ENCODE measurements at places on chromosomes 2 and 18. TPM values are rescaled to one million over a fixed set of nuclear protein-coding genes. Genes with fewer than 3 reads are reported as not detected.

GRCh38 chr2:186308347-186308746 is 177.7 kb upstream of the ZC3H15 start:
- no peaks in the 10 kb centered on the region for H3K27me3 ChIP-seq
- peaks cover 3% of the 10 kb centered on the region for H3K4me1 ChIP-seq
- peaks cover 8% of the 10 kb centered on the region for H3K36me3 ChIP-seq
- no peak overlapping the region for H3K27ac ChIP-seq

The SERPINB4 gene
- not detected for total RNA-seq

DNA sequence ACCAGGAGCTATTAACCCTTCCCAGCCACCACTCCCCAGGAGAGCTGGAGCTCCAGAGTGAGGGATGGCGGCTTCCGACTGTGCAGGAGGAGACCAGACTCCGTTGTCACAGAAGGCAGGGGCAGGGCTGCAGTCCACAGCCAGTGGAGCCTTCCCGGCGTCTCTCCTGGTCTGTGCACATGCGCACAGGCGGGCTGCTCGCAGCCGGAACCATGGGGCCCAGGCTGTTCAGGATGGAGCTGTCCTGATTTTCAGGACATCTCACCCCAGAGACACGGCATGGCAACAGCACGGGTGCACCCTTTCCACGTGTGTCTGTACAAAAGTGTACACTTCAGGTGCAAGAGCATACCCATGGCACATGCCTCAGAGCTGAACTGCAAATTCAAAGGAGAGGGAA is 28.9 kb downstream of the EIPR1 start:
- H3K4me1 ChIP-seq, result no peaks in the 10 kb centered on the region
- no peak overlapping the region for H3K27ac ChIP-seq
- H3K36me3 ChIP-seq, result peaks cover 18% of the 10 kb centered on the region

DNA sequence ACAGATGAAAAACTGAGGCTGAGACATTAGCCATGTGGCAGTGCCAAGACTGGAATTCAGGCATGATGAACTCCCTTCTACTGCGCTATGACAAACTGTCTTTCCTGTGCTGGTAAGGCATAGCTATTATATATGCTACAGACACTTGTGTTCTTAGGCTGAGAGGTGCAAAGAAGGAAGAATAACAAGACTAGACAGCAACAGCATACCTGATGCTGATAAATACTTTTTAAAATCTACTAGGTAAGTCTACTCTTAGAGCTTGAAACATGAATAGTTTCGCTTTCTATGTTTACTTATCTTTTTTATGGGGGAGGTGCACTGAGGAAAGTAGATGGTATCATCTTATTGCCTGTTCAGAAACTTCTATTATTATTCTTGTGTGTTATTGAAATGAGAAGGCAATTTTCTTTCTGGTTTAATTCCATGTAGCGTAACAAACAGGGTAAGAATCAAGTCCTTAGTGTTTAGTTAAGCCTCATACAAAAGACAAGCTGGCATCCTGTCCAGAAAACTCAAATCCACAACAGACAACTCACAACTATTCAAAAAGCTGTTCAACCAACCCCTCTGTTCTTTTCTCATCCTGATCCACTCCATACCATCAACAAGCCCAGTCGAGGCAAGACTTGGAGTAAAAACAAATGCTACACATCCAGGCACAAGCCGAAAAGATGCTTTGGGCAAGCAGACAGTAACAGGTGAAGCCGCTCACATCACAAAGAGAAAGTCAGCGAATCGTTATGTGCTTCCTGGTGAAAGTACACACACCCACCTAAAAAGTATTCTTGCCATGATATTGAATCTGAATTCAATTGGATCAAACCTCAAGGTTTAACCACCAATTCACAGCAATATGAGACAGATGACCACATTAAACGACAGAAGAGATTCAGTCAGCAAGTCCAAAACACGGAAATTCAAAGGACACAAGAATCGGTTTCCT is 1.5 kb downstream of the TTC32 start:
- peaks cover 48% of the 10 kb centered on the region for H3K4me1 ChIP-seq
- DNase-seq, result no peak

- H3K27me3 ChIP-seq, result no peaks in the 10 kb centered on the region
- no peak for DNase-seq
- peaks cover 8% of the 10 kb centered on the region for H3K4me1 ChIP-seq
- H3K27ac ChIP-seq, result no peak overlapping the region
Measured at GRCh38 chr2:148058641-148059040, 37.8 kb downstream of the MBD5 start.

GRCh38 chr2:12705742-12706141 is 11.0 kb upstream of the TRIB2 start:
- no peak overlapping the region for H3K4me3 ChIP-seq
- H3K27ac ChIP-seq, result peak overlapping the region; percentile 12
- peaks cover 26% of the 10 kb centered on the region for H3K4me1 ChIP-seq
- no peaks in the 10 kb centered on the region for H3K36me3 ChIP-seq
- H3K27me3 ChIP-seq, result no peaks in the 10 kb centered on the region

The TMEFF2 gene
- 1.4 TPM for total RNA-seq

DNA sequence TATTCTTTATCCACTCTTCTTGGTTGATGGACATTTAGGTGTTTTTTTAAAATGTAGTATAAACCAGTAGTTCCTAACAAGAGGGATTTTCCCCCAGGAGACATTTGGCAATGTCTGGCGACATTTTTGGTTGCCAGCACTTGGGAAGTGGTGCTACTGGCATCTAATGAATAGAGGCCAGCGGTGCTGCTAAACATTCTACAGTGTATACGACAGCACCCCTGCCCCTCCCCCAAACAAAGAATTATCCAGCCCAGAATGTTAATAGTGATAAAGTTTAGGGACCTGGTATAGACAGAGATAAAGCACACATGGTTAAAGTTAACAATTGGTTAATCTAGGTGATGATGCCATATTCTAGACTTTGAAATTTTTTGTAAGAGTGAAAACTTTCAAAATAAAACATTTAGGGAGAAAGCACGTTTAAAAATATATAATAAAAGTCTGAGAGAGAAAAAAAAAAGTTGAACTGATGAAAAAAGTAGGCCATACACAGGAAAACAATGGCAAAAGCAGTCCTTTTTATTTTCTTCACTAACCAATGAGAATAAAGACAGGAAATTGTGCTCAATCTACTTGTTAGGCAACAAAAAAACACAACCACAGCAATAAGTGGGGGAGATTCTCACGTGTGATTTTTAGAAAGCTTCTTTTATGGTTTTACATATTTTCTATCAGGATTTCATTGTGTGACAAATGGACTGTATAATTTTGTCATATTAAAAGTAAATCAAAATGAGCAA is 14.8 kb downstream of the FBXO48 start:
- DNase-seq, result no peak
- no peak overlapping the region for H3K27ac ChIP-seq
- no peaks in the 10 kb centered on the region for H3K36me3 ChIP-seq

DNA sequence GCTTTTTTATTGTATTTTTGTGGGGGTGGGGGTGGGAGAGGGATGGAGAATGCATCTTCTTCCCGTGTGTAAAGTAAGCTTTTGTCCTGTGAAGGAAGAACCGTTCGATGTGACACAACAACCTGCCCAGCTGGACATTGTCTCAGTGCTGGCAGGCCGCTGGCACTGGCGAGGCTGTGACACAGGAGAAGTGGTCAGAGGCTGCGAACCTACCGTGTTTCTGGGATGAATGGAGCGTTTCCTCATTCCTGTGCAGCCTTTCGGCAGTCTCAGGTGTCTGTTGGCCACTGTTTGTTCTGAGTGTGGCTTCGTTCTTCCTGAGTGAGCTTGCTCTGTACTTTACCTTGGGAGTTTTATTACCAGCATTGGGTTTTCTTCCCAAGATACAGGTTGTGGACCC is 8.0 kb downstream of the RAMP1 start:
- DNase-seq, result no peak
- H3K27ac ChIP-seq, result peak overlapping the region; percentile 50
- H3K36me3 ChIP-seq, result peaks cover 3% of the 10 kb centered on the region

DNA sequence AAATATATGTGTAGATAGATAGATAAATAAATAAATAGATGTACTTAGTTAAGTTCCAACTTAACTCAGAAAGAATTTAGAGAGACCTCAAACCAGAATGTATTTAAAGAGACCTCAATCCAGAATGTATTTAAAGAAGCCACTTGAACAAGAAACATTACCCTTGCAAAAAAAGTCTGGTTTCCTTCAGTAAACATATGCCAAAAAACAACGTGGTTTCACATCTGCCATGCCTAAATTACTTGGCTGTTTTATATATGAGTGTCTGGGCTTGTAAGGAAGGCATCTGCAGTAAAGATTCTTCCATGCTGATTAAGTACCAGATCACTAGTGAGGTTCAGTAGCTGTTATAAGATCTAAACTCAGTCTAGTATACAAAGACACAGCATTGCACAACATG is 29.1 kb upstream of the RPE start:
- H3K4me3 ChIP-seq, result no peak overlapping the region
- H3K36me3 ChIP-seq, result no peaks in the 10 kb centered on the region
- DNase-seq, result no peak
- no peak overlapping the region for H3K27ac ChIP-seq

The RAMP1 gene
- total RNA-seq, result 176 TPM

DNA sequence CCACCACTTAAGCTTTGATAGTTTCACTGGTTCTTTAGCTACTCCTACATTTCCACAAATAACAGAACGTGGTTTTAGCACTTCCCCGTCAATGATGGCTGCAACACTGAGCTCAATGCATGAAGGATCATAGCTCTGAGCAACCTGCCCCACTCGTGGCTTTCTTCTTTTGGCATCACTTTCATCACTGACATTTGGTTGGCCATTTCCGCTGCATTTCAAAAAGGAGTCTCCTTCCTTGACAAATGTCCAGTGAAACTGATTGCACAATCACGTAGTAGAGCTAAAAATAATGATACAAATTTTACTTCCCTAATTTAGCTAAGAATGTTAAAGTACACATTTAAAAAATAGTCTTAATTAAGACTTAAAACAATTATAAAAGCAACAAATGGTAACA is 205.2 kb upstream of the HDAC4 start:
- no peaks in the 10 kb centered on the region for H3K4me1 ChIP-seq
- DNase-seq, result no peak
- no peaks in the 10 kb centered on the region for H3K36me3 ChIP-seq

DNA sequence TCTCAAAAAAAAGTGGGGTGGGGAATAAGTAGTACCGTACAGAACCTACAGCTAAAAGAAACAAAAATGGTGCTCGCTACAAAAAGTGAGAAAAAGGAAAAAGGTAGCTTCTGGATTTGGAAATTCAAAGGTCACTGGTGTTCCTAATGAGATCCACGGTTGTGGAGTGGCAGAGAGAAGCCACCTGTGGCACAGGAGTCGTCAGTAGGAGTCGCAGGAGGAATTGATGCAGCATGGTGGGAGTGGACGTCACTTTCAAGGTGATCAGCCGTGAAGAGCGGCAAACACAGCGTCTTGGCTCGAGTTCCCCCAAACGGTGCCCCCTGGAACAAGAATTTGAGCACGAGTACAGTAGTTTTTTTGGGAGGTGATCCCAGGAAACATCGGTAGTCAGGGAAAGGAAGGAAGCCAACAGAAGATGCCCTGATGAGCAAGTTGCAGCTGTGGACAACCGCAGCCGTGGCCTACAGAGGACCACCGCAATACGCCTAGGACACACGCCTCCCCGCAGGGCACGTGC is 1.4 kb upstream of the TTL start:
- peaks cover 31% of the 10 kb centered on the region for H3K4me1 ChIP-seq
- peak overlapping the region; percentile 84 for H3K4me3 ChIP-seq
- no peak overlapping the region for H3K27ac ChIP-seq
- no peaks in the 10 kb centered on the region for H3K27me3 ChIP-seq

GRCh38 chr2:218471982-218472381 is 53.1 kb downstream of the VIL1 start:
- H3K4me3 ChIP-seq, result no peak overlapping the region
- DNase-seq, result no peak
- no peaks in the 10 kb centered on the region for H3K27me3 ChIP-seq
- no peak overlapping the region for H3K27ac ChIP-seq
- no peaks in the 10 kb centered on the region for H3K4me1 ChIP-seq

GRCh38 chr2:156907806-156908205 is 349.7 kb upstream of the GALNT5 start:
- H3K36me3 ChIP-seq, result no peaks in the 10 kb centered on the region
- no peak overlapping the region for H3K4me3 ChIP-seq
- H3K4me1 ChIP-seq, result peaks cover 8% of the 10 kb centered on the region
- no peak for DNase-seq
- no peaks in the 10 kb centered on the region for H3K27me3 ChIP-seq
- H3K27ac ChIP-seq, result no peak overlapping the region

The TNFAIP6 gene
- total RNA-seq, result 4.2 TPM

The ALPP gene
- not detected for total RNA-seq

The ANKRD62 gene
- not detected for total RNA-seq

GRCh38 chr18:61596296-61596695 is 263.1 kb downstream of the CDH20 start:
- H3K27ac ChIP-seq, result no peak overlapping the region
- H3K4me3 ChIP-seq, result no peak overlapping the region
- H3K36me3 ChIP-seq, result peaks cover 3% of the 10 kb centered on the region
- H3K4me1 ChIP-seq, result peaks cover 46% of the 10 kb centered on the region
- no peaks in the 10 kb centered on the region for H3K27me3 ChIP-seq
- DNase-seq, result no peak

DNA sequence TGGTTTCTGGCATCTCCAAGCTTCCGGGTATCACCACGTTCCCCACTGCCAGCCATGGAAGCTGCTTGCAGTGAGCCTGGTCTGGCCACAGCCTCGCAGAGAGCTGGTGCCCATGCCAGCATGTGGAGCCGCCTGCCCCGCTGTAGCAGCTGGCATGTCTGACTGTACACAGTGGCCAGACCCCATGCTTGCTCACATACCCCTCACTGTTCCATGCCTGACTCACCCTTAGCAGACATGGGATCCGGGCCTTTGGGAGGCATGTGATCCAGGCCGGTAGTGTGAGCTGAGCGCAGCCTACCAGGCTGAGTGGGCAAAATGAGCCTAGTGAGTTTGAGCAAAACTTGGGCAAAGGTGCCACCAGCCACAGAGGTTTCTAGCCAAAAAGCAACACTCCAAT is 18.8 kb upstream of the RPRD1A start:
- H3K36me3 ChIP-seq, result peaks cover 2% of the 10 kb centered on the region
- no peak overlapping the region for H3K4me3 ChIP-seq
- no peak overlapping the region for H3K27ac ChIP-seq
- H3K27me3 ChIP-seq, result peaks cover 3% of the 10 kb centered on the region

GRCh38 chr18:79384834-79385233 is 10.9 kb upstream of the NFATC1 start:
- no peaks in the 10 kb centered on the region for H3K36me3 ChIP-seq
- peaks cover 21% of the 10 kb centered on the region for H3K27me3 ChIP-seq
- H3K4me1 ChIP-seq, result no peaks in the 10 kb centered on the region
- H3K4me3 ChIP-seq, result no peak overlapping the region

The LHCGR gene
- total RNA-seq, result not detected

The CDK15 gene
- 3.6 TPM for total RNA-seq

DNA sequence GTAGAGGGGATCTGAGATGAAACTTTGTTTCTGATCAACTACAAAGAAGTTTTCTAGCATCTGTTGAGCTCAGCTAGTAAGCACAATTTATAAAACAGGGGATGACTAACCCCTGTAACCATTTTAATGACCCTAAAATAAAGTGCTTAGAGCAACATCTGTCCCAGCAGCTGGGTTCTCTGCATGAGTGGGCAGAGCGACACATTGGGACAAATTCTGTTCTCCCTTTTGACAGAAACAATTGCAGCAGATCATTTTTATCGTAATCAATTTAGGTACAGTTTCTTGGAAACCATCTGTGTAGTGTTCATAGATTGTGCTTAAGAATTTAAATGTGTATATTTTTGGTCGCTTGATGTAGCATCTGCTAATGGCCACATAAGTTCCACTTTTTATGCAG is 678.0 kb downstream of the RNF144A start:
- H3K4me1 ChIP-seq, result no peaks in the 10 kb centered on the region
- peaks cover 8% of the 10 kb centered on the region for H3K27me3 ChIP-seq
- H3K4me3 ChIP-seq, result no peak overlapping the region
- no peak overlapping the region for H3K27ac ChIP-seq
- H3K36me3 ChIP-seq, result no peaks in the 10 kb centered on the region

Data from chondrocyte (in vitro differentiated cells).